ENCODE measurements at places on chromosomes 2 and 18. TPM values are rescaled to one million over a fixed set of nuclear protein-coding genes. Genes with fewer than 3 reads are reported as not detected.

RMC1 gene
- total RNA-seq, result 25.1 TPM

ODC1 gene
- 290 TPM for total RNA-seq

DPYSL5 gene
- 201 TPM for total RNA-seq

KIF3C gene
- 56.2 TPM for total RNA-seq

NLRC4 gene
- total RNA-seq, result not detected

TMX3 gene
- 48.7 TPM for total RNA-seq

STRADB gene
- total RNA-seq, result 40.4 TPM

ZNF512 gene
- 58.2 TPM for total RNA-seq

BBS5 gene
- 9.0 TPM for total RNA-seq

NDUFS1 gene
- 89.2 TPM for total RNA-seq

OSR1 gene
- 0.45 TPM for total RNA-seq

SULT1C2 gene
- total RNA-seq, result 0.19 TPM

SGPP2 gene
- total RNA-seq, result not detected

SRD5A2 gene
- not detected for total RNA-seq

DSG1 gene
- not detected for total RNA-seq

TMEFF2 gene
- 1.8 TPM for total RNA-seq

TNFRSF11A gene
- total RNA-seq, result 0.16 TPM

Data from neural crest cell (in vitro differentiated cells).